ENCODE measurements at places on chromosomes 7 and 10.

GRCh38 chr7:34991938-34992840 is 45.1 kb downstream of the DPY19L1 start:
- peak; percentile 21 for DNase-seq

DNA sequence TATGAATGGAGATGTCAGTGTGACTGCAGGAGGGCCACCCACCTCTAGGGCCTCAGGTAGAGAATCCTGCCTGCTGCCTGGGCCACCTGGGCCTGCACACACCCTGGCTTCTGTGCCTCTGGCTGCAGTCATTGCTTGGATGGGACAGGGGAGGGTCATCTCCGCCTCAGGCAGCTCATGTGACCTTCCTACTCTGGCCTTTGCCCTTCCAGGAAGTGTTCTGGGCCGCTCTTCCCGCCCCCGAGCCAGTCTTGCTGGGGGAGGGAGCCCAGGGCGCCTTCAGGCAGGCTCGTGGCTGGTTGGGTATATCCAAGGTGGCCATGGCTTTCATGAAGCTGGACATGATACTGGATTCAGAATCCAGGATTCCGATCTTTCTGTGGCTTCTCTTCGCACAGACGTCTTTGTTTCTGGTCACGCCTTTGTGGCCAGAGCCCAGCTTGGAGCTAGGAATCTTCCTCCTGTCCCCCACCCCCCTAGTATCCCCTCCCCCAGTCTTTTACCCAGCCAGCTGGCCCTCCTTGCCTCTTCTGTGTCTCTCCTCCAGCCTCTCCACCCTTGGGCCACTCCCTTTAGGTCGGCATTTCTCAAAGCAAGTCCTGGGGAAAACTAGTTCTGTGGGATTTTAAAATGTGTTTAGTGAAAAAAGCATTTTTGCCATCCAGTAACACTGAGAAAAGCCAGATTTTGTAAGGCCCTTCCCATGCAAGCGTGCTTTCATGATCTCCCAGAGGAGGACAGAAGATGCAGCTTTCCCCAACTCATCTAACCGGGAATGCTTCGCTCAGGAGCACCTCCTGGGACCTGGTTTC is 119.6 kb downstream of the ZMIZ1 start:
- DNase-seq = no peak

DNA sequence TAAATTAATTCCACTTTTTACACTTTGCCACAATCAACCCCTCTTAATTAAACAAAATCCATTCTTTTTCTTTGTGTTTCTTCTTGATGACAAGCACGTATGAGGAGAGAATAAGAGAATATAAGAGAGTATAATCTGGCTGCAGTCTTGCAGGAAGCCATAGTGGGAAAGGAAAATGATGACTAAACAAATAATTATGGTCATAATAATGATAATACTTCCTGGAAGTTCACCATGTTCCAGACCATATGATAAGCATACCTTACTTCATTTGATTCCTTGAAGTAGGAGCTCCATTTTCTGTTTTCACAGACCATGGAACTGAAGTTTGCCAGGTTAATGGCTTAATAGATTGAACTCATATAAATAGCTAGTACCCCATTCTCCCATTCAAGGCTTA is 237.8 kb downstream of the SEMA3D start:
- DNase-seq = no peak

DNA sequence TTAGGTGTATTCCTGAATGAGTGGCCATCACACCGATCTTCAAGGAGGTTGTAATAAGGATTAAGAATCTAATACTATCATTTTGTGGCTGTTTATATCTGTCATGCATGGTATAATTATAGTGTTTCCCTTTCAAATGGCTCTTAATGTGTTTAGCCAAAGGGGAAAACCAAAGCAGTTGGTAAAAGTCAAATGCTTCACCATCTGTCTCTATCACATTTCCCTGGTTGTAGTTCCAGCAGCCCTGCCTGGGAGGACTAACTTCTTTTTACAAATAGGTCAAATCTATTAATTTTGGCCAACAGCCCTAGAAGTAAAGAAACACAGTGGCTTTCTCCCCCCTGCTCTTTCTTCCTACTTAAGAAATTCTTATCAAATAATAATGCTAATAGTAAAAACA is 56.7 kb downstream of the ZNF365 start:
- DNase-seq = no peak

- no peak for DNase-seq
Measured at GRCh38 chr7:11213266-11213665, 239.6 kb downstream of the PHF14 start.

GRCh38 chr10:78937800-78938694 is 130.7 kb upstream of the ZMIZ1 start:
- no peak for DNase-seq

DNA sequence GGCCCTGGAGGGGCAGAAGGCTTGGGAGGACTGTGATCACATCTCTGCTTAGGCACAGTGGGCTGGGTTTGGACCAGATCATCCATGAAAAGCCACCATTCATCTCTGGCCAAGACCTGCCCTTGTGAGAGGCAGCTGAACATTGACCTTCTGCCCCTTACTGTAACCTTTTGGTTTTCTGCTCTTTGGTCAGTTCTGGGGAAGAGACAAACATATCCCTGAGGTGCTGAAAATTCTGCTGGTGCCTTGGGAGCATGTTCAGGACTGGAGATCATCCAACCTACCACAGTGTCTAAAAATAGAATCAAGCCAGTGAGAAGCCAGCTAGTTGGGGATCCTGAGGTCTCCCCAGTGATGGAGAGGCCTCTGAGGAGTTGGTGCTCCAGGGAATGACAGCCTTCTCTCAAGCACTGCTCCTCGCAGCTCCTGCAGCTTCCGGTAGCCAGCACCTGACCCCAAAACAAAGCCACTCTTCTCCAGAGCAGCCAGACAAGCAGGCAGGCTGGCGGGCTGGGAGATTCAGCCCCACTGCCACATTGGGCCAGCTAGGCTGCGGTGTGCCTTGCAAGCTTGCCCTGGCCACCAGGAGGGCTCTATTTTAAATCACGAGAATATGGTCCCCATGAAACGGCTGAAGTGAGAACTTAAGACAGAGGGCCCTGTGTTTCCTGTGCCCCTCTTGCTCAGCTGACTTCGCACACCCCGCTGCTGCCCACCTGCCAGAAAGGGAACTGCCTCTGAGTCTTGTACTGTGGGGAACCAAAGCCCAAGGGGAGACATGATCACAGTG is 37.8 kb upstream of the UBE2H start:
- no peak for DNase-seq

DNA sequence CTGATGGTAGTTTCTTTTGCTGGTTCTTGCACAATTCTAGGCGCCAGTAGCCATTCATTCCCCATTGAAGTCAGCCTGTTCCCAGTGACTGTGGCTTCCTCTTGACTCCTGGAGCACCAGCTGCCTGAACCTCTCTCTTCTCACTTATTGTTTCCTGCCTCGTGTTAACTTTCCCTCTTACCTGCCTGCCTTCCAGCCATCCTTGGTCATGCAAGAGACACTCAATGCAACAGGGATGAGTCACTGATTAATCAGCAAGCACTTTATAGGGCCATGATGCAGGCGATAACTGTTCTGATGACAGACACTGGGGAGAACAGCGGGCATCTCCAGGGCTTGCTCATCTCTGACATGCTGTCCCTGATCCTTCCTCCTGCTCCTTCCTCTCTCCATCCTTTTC is 122.0 kb downstream of the PLCE1 start:
- DNase-seq = no peak

GRCh38 chr10:97383159-97383558 is 18.0 kb downstream of the RRP12 start:
- no peak for DNase-seq

DNA sequence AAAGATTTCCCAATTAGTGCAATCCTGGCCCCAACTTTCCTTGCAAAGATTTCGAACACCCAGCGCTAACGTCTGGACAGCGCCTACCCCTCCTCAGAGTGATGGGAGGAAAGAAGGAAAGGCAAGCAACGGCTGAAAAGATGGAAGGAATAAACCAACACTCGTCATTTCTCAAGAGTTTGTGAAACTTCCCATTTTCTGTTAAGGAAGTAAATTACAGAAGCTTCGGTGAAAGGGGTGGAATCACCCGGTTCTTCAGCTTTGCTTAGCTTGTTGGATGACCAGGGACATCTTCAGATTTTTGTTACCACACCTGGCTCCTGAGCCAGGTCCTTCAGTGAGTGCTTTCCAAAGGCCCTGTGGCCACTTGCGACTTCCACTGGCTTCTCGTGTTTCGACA is 313.1 kb downstream of the SKIDA1 start:
- no peak for DNase-seq

- no peak for DNase-seq
Measured at GRCh38 chr7:17054206-17054605, 172.4 kb upstream of the AGR3 start.

DNA sequence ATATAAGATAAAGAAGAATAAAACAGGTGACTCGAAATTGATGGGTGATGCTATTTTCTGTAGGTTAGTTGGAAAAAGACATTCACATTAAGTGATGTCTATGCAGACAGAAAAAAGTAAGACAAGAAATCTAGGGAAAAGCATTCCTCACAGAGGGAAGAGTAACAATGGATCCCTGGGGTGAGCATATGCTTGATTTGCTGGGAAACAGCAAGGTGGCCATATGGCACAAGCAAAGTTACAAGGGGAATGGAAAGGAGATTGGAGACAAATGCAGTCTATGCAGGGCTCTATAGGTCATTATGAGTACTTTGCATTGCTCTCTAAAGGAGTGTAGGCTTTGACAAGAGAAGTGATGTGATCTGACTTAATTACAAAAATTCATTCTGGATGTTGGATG is 90.9 kb upstream of the ZNF804B start:
- no peak for DNase-seq

DNA sequence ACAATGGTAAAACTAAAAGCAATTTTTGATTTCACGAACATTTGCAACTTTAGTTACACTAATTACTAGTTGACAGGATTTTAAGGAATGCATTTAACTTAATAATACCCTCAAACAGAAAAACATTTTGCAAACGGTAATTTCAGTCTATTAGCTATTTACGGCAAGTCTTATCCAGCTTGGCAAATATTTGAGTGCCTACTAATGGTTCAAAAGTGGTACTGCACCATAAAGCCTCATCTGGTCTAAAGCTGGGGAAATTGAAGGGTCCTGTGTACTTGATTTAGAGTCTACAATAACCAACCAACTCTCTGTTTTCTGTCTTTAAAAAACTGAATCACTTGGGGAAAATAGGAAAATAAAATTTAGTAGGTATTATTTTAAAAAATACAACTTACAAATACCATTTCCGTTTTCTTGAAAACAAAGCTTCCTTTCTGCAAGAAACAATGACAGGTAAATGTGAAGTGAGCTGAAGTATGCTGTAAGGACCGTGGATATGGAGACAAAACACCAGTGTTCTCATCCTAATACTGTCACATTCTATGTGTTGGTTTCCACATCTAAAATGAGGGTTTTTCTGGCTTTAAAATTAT is 142.3 kb downstream of the VPS50 start:
- DNase-seq = peak; percentile 21

GRCh38 chr10:120131183-120131582 is 238.7 kb downstream of the SEC23IP start:
- no peak for DNase-seq

DNA sequence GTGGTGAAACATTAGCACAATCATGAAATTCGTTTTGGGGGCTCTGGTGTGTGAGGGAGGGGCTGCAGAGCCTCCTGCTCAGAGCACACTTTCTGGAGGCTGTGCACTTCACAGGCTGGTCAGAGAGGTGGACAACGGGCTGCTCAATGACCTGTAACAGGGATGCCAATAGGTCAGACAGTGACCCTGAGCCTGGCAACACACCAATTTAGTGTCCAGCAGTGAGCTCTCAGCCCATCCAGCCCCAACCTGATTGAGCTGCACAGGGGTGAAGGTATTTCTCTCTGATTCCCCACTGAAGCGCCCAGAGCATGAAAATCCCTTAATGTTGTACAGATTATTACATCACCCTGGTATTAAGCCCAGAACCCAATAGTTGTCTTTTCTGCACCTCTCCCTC is 191.3 kb upstream of the ZNF32 start:
- no peak for DNase-seq

GRCh38 chr7:56127241-56127975 is 11.2 kb upstream of the NUPR2 start:
- DNase-seq = no peak

DNA sequence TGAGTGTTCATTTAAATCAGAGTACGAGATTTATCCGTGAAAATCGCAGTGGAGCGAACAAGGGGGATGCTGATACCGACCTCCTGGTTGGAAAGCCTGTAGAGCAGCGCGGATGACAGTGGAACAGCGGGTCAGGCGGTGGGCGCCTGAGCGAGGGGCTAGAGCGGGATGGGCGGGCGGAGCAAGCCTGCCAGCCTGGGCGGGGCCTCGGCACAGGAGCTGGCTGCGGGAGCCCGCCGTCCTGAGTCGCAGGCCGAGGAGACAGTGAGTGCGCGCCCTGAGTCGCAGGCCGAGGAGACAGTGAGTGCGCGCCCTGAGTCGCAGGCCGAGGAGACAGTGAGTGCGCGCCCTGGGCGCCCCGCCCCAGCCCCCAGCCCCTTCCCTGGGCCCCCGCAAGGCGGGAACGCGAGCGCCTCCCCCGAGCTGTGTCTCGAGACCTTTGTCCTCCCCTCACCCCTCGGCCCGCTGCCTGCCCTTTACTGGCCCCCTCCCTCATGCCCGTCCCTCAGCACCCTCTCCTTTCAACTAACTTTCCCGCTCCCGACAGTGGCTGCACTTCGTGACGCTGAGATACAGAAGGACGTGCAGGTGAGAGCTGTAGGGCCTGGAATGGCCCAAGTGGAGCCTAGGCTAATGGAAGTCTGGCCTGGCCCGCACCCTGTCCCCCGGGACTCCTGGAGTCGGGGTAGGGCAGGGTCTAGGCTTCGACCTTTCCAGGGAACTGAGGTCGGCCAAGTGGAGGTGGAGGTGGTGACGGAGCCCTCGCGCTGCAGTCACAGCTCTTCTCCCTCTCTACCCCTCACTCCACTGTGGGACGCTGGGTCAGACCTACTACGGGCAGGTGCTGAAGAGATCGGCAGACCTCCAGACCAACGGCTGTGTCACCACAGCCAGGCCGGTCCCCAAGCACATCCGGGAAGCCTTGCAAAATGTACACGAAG is at the start of gene AS3MT:
AS3MT (plus strand) TSS at position 213 of the 941 bp plus-strand sequence; CDS start at position 336, 123 bp downstream.
- DNase-seq = no peak

GRCh38 chr10:5871596-5871995 is 18.1 kb downstream of the ANKRD16 start:
- DNase-seq = no peak

DNA sequence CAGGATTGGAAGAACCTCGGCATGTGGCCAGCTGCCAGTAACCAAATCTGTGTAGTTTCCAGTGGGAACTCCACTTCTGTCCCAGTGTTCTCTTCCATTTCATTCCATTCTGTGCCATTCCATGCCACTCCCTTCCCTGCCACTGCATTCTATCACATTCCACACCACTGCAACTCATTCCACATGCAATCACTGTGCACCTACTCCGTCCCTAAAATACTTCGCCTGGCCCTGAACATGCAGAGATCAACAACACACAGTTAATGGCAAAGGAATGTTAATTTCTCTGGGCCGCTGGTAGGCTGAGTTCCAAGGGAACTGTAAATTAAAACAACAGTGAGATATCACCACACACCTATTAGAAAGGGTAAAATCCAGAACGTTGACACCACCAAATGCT is 64.8 kb downstream of the AKR1B1 start:
- DNase-seq = no peak

GRCh38 chr10:86346799-86347665 is 19.6 kb downstream of the GRID1 start:
- no peak for DNase-seq

All from AML-193 (cell line).